Activated T-helper 2 cell treated with anti-CD3 and anti-CD28 coated beads, Interferon-gamma antibody, Interleukin-2, Interleukin-4, amounts not matched to agents 10 μg/mL and 5 μg/mL and 100 μg/mL, durations not matched to agents 14 hours and 24 hours and 36 hours (primary cell): ENCODE measurements at places on chromosomes 6 and 20.

DNA sequence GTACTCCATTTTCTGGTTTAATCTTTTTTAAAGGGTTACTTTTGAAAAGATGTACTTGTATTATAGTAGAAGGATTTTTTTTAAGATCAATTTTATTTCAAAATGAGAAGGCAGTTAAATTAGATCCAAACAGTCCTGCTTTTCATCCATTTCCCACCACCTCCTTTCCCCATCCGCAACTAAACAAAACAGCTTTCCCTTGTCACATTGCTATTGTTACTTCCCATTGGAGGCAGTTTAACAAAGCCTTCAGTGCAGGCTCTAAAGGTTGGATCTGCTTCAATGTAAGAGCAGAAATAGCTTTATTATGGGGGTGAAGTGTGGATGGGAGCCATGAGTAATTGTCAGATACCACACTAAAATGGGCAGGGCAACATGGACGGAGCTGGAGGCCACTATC lies 65.7 kb downstream of the LRRC1 start:
- no peak overlapping the region for H3K4me3 ChIP-seq
- peaks cover 8% of the 10 kb centered on the region for H3K4me1 ChIP-seq
- H3K27me3 ChIP-seq: no peaks in the 10 kb centered on the region
- H3K27ac ChIP-seq: no peak overlapping the region
- DNase-seq: no peak

GRCh38 chr20:62935968-62936585 lies 1.9 kb upstream of the GID8 start:
- no peak overlapping the region for H3K4me3 ChIP-seq
- peaks cover 27% of the 10 kb centered on the region for H3K36me3 ChIP-seq
- no peaks in the 10 kb centered on the region for H3K27me3 ChIP-seq

DNA sequence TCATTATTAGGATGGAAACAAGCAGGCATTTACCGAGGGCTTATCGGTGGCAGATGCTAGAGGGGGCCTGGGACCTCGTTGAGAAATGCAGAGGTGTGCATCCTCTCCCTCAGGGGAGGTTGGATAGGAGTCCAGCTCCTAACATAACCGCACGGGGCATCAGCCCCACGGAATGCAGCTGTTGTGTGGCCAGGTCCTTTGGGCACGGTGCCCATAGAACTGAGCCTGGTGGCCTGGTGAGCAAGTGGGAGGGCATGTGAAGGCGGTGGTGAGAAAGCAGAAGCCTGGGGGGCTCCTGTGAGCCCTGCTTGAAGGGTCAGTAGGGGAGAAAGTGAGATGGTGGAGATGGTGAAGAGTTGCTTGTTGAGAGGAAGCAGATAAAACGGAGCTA lies 143.7 kb downstream of the CDH26 start:
- H3K4me3 ChIP-seq: no peak overlapping the region
- H3K36me3 ChIP-seq: no peaks in the 10 kb centered on the region
- no peak for DNase-seq
- H3K4me1 ChIP-seq: peaks cover 10% of the 10 kb centered on the region
- H3K27ac ChIP-seq: no peak overlapping the region
- H3K27me3 ChIP-seq: no peaks in the 10 kb centered on the region

- no peaks in the 10 kb centered on the region for H3K4me1 ChIP-seq
- no peak for DNase-seq
- no peaks in the 10 kb centered on the region for H3K27me3 ChIP-seq
- H3K4me3 ChIP-seq: no peak overlapping the region
Measured at GRCh38 chr6:122697458-122697857, 82.1 kb upstream of the FABP7 start.

DNA sequence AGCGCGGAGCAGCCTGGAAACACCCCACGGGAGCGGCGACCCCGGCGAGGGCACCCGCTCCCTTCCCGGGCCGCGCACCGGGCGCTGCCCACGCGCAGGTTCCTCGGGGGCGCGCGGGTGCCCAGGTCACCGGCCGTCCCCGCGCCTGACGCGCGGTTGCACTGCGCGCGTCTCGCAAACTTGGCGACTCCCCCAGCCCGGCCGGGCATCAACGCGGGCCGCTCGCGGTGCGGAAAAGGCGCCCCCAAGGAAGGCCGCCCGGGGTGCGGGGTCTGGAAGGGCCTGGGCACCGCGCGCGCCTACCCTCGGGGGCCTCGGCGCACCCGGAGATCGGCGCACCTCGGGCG lies 555 bp upstream of the ZBTB46 start:
- DNase-seq: no peak
- H3K36me3 ChIP-seq: peaks cover 5% of the 10 kb centered on the region
- peaks cover 33% of the 10 kb centered on the region for H3K27me3 ChIP-seq
- no peak overlapping the region for H3K4me3 ChIP-seq
- peaks cover 12% of the 10 kb centered on the region for H3K4me1 ChIP-seq
